ENCODE measurements at places on chromosomes 13 and 19.

DNA sequence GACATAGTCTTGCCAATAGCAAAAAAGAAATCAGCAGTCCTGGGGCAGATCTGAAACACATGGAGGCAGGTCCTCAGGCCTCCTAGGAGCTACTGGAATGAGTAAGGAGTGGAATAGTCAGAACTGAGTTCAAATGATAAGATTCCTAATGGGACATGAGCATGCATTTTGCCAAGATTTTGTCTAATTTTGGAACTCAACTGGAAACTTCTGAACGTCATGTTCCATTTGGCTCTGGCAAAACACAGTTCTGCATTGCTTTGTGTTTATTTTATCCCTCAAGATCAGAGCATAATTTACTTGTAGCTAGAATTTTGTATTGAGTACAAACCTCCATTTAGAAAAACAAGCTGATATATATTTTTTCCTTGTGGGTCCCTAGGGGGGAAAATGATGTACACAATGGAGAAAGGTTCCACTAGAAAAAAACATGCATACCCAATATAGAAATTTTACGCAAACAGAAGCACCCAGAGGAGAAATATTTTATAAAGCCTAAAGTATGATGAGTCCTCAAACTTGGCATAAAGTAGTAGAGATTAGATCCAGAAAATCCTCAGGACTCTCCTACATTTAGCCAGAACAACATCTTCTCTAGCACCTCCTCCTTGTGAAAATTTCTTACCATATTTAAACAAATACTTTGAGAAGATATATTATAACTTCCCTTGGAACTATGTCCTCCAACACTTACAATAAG is 149.0 kb upstream of the SERP2 start:
- no peak for ATAC-seq

DNA sequence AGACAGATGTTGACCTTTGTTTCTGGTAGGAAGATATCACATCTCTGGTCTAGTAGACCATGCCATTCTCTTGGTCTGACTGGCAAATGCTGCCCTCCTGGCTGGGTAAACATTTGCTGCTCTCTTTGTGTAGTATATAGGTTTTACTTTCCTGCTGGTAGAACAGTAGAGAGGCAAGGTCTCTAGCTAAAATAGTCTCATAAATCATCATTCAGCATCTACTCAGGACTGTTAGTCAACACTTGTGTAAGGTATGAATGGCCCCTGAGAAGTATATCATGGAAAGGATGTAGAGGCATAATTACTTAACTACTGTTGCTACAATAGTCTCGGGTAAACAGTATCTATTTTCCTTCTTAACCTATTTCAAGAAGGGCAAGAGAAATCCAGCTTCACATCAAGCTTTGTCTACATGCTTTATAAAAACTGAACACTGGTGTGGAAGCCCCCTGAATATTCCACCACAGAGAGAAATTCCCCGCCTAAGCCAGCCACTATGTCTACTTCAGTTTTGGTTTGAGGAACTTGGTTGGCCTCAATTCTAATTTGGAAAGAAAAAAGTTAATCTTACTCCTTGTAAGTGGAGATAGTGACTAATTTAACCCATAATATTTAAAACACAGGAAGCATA is 18.4 kb upstream of the MYCBP2 start:
- ATAC-seq = no peak

- ATAC-seq = peak; percentile 70
Measured at GRCh38 chr19:55546822-55547614, 1.7 kb upstream of the SBK3 start.

DNA sequence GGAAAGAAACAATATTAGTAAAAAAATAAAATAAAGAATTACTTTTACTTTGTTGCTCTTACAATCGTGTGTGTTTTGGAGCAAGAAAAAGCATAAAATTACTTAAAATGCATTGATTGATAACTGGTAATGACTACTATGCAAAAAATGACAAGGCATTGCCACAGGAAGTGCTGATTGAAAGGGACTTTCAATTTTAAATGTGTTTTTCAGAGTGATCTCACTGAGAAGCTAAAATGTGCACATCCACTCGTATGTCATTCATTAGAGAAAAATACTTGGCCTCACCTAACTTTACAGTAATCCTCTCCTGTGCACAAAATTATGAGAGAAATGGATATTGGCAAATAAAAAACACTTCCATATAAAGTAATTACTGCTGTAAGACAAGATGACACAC is 934.9 kb downstream of the SLITRK6 start:
- no peak for ATAC-seq

- ATAC-seq = no peak
Measured at GRCh38 chr19:55158848-55159749, 1.6 kb upstream of the TNNI3 start.

GRCh38 chr19:43362745-43363144 is 9.3 kb downstream of the CD177 start:
- ATAC-seq = no peak

DNA sequence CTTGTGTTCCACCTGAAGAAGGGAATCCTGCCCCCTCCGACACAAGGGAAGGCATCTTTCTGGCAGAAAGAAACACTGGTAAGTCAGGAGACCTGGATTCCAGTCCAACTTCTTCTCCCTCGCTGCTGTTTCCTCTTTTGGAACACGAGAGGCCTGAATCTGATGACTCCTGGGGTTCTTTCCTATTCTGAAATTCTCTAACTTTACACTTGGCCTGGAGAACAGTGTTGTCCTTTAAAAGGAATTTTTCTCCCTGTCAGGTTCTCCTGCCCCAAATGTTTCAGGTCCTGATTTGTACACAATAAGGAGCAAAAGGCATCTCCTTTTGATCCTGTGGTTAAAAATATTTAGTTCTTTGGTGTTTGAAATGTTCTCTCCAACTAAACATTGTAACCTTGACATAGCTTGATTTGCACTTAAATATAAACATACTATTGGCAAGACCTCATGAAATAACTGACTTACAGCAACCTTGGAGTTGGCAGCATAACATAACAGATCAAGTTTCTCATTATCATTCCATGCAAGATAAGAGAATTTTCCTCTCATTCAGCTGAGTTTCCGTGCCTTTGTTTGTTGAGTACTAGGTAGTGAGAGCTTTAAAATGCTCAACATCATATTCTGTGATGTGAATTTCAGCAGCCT is 244.8 kb downstream of the COG6 start:
- ATAC-seq = peak; percentile 84

DNA sequence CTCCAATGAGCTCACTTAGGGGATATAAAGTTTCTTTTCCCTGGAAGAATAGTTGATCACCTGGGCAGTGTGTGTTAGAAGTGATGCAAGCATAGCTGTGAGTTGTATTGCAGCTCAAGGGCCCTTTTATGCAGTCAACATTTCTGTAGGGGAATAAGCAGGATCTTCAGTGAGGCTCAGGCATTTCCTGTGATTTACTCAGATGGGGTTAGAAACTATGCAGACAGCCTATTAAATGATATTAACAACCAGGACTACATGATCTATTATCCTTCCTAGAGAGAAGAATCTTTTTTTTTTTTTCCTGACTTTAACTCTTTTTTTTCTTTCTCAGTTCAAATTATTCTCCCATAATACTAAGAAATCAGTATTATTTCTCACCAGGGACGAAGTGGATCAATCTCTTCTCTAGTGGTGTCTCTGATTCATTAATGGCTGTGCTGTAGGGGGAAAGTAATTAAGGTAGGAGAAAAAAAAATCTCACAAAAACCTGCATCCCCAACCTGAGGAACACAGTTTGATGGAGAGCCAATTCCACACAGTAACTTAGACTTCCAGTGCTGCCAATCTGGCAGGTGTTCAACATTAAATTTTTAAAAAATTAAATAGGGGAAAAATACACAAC is 126.4 kb upstream of the SLC10A2 start:
- ATAC-seq = no peak

Measured in SK-N-SH treated with all-trans-retinoic acid at 6 μM for 48 hours (cell line).